ENCODE measurements at places on chromosomes 7 and 10.
A peak's percentile ranks its signal among the peaks of the same experiment; 100 is the strongest.

DNA sequence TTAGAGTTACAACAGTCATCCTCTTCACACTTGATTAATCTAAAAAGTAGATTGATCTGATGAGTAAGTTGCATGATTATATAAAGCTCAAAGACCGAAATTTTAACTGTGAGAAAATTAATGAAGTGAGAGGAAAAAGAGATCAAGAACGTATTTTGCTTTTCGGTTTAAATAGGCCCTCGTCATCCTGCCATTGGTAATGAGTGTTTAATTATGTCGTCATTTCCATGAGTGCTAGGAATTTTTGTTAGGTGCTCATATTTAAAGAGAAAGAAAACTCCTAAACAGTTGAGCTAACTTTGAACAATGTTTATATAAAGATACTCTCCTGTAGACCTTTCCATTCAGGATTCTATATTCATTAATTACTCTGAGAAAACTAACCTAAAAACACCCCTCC is 159.4 kb downstream of the TPK1 start:
- DNase-seq: no peak

DNA sequence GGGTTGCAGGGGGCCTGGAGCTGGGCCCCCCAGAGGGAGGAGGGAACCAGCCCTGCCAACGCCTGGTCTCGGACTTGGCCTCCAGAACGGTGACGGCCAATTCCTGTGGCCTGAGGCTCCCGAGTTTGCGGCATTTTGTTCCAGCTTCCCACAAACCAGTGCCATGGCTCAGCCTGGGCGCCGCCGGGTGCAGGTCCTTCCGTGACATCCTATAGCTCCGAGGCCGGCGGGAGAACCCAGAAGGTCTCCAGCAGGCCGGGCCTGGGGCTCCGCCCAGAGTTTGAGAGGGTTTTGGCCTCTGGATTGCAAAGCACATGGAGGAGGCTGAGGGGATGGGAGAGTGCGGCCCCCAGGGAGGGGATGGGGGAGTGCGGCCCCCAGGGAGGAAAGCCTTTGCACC is 92.6 kb downstream of the UNCX start:
- DNase-seq: no peak

DNA sequence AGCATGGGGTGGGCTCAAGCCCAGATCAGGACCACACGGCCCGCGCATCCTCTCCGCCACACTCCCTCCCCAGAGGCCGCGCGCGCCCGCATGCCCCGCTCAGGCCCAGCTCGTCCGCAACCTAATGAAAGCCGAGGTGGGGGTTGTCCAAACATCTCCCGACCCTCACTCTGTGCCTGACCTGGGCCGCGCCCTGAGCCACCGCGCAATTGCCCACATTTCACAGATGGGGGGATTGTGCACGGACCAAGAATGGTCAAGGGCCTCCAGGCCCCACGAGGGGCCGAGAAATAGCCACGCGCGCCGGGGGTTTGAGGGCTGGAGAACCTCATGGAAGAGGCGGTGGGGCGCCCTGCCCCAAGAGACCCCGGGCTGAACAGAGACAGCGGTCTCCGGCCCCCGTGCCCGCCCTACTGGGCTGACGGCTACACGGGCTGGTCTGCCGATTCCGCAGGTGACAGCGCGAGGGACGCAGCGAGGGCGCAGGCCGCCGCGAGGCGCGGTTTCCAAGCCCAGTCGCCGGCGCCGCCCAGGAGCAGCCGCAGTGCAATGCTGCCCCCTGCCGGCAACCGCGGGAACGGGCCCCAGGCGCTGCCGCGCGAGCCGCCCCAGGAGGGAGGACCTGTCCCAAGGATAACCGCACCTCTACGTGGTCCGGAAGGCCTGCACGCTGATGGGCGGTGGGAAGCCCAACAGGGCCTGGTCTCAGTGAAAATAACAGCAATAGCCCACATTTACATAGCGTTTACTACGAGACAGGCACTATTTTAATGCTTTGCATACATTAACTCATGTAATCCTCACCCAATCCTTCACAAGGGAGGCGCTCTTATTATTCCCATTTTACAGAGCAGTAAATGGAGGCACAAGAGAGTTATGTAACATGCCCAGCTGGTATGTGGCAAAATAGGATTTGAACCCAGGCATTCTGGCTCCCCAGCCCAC is 10.5 kb upstream of the GRID1 start:
- peak; percentile 66 for DNase-seq

DNA sequence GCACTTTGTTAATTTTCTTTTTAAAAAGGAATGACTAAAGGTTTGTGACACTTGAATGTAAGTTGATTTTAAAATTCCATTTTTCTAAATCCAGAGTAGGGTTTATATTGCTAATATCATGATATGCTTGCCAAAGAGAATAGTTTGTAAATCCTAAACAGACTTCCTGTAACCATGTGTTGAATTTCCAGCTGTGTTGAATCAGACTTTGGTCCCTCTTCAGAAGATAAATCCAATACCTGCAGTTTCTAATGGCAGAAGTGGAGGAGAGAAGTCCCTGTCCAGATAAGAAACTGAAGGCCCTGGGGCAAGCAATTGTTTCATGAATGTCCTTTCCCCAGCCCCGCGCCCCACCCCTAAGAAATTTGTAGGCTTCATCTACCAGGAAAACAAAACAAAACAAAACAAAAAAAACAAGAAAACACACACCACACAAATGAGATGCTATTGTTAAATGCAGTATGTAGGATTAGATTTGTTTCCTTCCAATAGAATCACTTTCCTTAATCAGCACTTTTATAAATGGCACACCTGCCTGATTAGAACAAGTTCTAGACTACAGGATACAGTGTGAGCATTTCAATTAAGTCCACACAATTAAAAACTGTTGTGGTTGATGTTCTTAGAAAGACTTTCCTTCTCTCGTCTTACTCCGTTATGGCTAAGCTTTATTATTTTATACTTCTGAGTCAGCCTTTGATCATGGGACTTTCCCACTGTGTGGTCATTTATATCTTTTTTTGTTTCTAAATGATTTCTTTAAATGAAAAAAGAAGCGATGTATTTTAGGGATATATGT is 122.8 kb downstream of the KAT6B start:
- no peak for DNase-seq

DNA sequence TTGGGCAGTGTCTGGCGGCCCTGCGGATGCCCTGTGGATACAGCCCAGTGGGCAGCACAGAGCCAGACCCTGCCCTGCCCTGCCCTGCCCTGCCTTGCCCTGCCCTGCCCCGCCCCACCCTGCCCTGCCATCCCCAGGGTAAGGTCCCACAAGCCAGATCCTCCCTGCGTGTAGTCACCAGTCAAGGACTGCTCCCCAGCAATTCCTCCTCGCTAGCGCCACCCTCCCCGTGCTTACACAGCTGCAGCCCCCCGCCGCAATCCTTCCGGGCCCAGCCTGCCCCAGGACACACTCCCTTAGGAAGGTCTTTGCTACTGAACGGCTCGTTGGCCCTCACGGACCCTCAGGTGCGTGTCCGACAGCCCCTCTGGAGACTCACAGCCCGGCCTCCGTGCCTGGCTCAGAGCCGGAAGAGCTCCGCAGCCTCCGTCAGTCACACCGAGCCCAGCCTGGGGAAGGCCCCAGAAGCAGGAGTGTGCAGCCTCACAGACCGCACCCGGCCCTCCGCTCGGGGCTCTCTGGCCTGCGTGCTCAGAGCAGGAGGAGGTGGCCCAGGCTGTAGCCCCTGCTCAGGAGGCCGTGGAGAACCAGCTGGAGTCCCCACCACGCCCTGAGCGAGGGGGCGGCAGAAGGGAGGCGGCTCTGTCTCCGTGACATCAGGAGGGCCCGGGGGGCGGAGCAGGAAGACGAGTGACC is 68.3 kb downstream of the PWWP2B start:
- no peak for DNase-seq

- no peak for DNase-seq
Observed at GRCh38 chr10:18313626-18314025, 173.4 kb downstream of the CACNB2 start.

DNA sequence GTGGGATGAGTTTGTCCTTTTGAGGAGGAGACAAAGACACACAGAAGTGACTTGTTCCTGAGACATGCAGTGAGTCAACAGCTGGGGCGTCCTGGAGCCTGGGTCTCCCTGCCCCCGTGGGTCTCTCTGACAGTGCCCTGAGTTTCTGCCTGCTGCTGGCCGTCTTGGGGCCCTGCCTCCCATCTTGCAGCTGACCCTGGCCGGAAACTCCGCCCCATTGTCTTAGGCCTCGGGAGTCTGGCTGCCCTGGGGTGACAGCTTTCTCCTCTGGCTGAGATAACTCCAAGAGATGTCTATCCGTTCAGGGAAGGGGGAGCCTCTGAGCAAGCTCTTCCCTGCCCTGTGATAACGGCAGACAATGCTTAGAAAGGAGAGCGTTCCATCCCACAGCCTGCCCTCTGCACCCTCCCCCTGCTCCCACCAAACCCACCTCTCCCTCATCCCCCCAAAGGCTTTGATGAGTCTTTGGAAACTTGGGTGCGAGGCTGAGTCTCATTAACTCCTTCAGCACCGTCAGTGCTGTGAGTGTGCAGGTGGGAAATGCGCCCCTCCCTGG is 69.5 kb upstream of the PODXL start:
- DNase-seq: no peak

GRCh38 chr7:142301299-142301698 is 43.4 kb upstream of the PRSS58 start:
- DNase-seq: no peak

DNA sequence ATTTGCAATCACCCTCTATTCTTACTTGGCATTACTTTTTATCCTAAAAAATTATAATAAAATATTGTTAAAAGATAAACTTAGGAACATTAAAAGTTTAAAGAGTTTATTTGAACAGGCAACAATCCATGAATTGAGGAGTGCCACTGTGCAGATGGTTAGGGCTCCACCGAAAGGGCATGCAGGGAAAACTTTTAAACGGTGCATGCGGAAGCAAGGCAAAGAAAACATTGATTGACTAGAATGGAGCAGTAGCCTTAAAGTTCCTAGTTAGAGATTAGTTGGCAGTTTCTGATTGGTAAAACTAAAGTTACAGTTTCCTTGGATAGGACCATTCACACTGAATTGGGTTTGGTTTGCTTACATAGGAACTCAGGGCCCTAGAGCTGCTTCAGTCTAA is 17.3 kb downstream of the CC2D2B start:
- DNase-seq: no peak

DNA sequence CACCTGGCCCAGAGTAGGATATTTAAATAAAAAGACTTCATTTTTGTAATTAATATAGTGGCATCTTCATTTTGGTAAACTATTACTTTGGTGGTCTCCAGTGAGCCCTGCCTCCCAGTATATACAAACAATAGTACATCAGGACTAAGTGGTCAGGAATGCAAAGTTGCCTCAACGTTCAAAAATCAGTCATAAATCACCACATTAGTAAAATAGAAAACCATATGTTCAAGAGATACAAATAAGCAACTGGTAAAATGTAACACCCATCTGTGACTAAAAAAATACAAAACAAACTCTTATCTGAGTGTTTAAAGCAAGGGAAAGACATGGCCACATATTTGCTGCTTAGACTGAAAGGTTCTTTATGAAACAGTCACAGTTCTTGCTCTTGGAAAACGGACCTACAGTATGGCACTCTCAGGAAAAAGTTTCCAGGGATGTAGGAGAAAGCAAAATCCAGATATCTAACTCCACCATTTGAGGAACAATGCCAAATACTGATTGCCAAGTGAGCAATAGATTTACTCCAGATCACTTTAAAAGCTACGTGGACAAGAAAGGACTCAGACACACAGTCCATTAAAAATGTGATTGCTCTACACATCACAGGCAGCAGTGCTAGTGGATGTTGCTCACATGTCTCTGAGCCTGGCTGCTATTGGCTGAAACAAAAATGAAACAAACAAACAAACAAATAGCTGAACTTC is 15.1 kb upstream of the RHOBTB1 start:
- no peak for DNase-seq

GRCh38 chr10:49653273-49653929 is 26.1 kb upstream of the C10orf53 start:
- no peak for DNase-seq

GRCh38 chr10:3067118-3067858 is at the start of gene PFKP:
Gene PFKP (plus strand): TSS chr10:3067548. CDS start chr10:3067596, 48 bp downstream.
- no peak for DNase-seq

GRCh38 chr10:8454357-8454756 is 399.9 kb downstream of the GATA3 start:
- DNase-seq: no peak

GRCh38 chr7:45938626-45939302 is 17.7 kb upstream of the IGFBP3 start:
- no peak for DNase-seq

DNA sequence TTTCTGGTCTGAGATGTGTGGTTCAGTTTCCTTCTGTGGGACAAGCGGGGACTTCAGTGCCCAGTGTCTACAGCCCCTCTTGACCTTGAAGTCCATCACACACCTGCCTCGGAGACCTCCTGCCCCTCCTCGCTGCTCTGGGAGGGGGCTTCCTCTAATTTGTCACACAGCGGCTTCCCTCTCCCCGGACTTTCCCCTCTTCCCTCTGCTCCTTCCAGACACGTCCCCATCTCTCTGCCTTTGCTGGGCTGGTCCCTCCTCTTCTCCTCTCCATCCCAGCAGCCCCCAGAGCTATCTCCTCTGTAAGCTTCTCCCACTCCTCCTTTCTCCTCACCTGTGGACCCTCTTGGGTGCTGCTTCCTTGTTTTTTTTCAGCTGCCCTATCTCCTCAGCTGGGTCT is 122.2 kb upstream of the SORCS3 start:
- no peak for DNase-seq

DNA sequence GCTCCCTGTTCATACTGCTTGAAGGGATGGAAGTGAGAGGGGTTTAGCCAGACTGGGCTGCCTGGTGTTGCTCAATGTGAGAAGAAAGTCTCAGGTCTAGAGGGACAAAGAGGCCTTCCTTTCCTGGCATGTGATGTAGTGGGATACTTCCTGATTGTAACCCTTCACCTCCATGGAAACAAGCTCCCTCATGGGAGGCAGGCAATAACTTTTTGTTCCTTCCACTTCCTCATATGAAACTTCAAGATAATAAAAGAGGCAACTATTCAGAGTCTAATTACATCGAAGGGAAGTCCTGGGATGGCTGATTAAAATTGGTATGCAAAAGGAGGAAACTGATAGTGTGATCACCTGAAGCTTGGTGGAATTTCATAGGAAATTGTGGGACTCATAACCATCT is 84.1 kb upstream of the ETV1 start:
- DNase-seq: no peak

- DNase-seq: no peak
Observed at GRCh38 chr10:21368728-21369425, 156.6 kb downstream of the SKIDA1 start.

All from central memory CD8-positive, alpha-beta T cell (primary cell).